ENCODE measurements at places on chromosomes 3 and 15.

DNA sequence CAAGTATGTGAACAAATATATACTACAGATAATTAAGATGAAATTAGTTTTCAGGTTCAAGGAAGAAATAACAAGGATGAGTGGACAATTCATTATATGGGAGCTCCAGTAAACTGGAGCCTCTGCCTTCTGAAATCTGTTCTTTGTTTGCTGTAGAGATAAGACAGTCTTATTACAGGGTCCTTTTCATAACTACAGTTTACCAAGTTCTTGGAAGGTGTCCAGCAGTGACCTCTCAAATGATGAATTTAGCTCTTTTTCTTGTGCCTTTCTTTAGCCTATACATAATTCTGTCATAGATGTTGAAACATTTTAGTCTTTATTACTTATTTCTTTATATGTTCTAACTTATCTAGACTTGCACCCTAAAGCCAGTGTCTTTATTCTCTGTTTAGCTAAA lies 89.7 kb upstream of the GBE1 start:
- DNase-seq, result no peak

DNA sequence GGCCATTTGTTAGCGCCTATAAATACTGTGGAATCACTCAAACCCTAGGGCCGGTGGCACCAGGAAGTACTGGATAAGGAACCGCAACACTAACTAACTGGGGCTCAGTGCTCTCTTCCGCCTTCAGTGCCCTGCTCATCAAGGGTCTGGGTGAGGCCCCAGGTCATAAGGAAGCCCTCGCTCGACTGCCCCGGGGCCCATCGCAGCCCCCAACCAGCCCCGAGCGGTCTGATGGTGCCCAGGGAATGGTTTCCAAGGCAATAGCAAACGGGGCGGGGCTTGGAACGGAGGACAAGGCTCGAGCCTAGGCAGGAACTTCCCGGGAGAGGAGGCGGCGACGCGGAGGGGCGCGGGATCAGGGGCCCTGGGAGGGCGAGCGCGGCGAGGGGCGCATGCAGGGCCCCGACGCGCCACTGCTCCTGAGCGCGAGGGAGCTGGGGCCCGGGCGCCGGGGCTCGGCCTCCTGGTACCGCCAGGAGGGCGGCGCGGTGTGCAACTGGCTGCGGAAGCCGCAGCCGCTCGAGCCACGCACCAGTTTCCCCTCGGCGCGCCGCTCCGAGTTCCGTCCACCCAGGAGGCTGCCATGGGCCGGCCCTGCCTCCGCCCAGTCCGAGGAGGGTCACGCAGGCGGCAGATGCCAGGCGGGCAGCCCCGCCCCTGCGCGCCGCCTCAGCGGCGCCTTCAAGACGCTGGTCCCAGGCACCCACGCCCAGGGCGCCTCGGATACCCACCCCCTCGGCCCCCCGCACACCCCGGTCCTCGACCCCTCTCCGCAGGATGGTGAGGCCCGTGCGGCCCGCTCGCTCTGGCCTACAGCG lies at the start of gene TTLL3:
TSS of gene TTLL3 (plus strand) at position 648 of the 818 bp plus-strand sequence. CDS start 400 bp downstream, outside the sequence.
- DNase-seq, result peak; percentile 68

DNA sequence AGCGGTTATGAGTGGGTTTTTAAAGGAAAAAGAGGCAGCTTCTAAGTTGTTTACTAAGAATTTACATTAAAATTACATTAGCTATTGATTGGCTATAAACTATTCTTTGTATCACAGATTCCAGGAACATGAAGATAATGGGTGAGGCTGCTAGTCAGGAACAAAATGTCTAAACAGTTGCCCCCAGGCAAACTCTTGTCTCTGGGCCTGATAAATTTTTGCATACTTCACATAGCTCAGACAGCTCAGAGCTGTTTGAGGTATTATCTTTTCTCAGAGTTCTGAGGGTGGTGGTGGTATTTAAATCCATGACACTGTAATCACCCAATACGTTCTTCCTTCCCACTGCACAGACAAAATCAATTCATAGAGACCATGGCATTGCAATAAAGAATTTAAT lies 2.1 kb upstream of the HACD2 start:
- DNase-seq, result no peak

GRCh38 chr3:153093629-153094028 lies 68.4 kb upstream of the RAP2B start:
- DNase-seq, result no peak

DNA sequence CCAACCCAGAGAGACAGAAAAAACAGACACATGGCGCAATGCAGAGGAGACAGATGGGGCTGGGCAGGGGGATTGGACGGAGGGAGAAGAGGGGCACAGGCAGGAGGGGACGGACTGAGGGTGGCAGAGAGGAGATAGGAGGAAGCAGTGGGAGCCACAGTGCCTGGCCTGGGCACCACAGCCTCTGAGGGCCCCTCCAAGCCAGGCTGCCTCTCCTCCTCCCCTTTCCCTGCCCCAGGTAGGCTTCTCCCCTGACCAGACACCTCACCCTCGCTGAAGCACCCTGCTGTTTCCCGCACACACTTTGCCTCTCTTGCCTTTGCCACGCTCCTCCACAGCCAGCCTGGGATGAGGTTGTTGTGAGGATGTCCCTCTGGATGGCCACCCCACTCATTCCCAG lies 84.0 kb upstream of the PRR20G start:
- DNase-seq, result no peak

DNA sequence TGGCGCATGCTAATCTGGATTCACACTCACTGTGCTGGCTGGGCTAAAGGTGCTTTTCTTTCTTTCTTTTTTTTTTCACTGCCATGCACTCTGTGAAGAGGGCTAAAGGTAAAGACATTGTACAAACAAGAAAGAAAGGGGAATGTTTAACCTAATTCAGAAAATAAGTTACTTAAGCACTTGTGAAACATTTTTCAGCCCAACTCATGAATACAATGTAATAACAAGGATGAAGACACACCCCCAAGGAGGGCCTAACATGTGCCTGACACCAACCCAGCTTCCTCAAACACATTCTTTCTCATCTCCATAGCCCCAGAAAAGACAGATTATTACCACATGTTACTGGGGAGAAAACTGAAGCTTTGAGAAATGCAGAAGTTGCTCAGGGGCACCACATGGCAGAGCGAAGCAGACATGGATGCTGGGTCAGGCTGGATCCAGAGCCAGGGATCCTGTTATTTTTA lies 5.7 kb downstream of the STIMATE start:
- DNase-seq, result no peak

- DNase-seq, result no peak
These were observed 134.3 kb downstream of the VGLL4 start for GRCh38 chr3:11509173-11510000.

- DNase-seq, result no peak
These were observed 34.0 kb downstream of the DZIP3 start for GRCh38 chr3:108623504-108623903.

GRCh38 chr15:95284933-95285421 lies 1045.5 kb upstream of the NR2F2 start:
- peak; percentile 8 for DNase-seq

GRCh38 chr3:2822611-2823010 lies 287.6 kb downstream of the IL5RA start:
- DNase-seq, result no peak

DNA sequence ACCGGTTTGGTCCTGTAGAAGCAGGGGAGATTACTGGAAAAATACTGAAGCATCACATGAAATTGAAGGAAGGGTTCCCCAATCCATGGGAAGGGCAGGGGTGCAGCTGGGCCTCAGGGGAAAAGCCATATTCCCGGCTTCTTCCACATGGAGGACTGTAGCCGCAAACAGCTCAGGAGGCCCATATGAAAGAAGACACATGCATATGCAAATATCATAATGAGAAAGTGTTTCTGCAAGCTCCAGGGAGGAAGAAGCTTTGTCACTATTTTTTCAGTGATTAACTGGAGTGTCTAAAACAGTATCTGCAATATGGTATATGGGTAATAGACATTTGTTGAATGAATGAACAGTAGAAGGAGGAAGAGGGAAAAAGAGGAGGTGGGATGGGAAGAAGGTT lies 19.1 kb downstream of the DPH3 start:
- DNase-seq, result no peak

DNA sequence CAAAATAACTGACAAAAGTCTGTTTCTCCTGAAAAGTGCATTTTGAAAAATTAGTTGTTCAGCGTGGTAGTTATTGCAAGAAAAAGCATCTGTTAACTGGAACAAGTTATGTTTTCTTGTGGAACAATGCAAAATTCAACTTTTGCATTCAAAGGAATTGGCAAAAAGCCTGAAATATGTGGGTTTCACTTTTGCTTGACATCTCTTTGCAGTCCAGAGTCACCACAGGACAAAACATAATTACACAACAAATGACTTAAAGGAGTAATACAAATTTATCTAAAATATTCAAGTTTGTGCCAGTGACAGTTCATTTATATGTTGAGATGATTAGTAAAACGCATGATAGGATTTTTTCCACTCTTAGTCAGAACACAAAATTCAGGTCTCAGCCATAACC lies 96.3 kb upstream of the P2RY1 start:
- no peak for DNase-seq

DNA sequence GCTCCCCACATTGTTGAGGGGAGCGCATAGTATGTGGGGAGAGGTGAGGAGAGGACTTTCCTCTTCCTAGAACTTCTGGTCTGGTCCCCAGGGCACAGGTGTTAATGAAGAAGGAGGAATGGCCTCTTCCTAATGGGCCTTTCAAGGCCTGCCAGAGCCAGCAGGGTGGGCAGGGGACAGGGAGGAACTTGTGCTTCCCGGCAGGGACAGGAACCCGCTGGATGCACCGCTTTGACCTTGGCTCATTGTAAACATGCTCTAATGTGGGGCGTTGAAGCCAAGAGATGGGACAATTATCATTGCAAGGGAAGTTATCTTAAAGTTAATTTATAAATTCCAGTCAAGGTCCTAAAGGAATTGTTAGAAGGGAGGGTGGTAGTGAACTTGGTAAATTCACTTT lies 21.0 kb upstream of the CHRNB4 start:
- no peak for DNase-seq

DNA sequence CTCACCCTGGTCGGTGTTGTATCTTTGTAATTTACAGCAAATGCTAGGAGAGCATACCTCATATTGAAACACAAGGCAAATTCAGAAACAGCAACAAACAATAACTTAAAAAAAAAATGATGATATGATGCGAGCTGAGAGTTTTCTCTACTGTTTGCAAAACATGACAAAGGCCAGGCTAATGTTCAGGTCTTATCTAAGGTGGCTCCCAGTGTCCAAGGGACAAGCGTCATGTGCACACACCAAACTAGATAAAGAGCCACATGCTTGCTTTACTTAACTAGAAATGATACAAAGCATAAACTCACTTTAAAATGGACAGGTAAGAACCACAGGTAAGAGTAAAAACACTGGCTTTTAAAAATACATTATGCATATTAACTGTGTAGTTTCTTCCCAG lies 375.9 kb downstream of the FOXP1 start:
- DNase-seq, result no peak

GRCh38 chr15:100373942-100374341 lies 32.2 kb upstream of the ADAMTS17 start:
- DNase-seq, result no peak

- DNase-seq, result no peak
These were observed 13.6 kb downstream of the RARRES1 start for GRCh38 chr3:158718490-158719170.

DNA sequence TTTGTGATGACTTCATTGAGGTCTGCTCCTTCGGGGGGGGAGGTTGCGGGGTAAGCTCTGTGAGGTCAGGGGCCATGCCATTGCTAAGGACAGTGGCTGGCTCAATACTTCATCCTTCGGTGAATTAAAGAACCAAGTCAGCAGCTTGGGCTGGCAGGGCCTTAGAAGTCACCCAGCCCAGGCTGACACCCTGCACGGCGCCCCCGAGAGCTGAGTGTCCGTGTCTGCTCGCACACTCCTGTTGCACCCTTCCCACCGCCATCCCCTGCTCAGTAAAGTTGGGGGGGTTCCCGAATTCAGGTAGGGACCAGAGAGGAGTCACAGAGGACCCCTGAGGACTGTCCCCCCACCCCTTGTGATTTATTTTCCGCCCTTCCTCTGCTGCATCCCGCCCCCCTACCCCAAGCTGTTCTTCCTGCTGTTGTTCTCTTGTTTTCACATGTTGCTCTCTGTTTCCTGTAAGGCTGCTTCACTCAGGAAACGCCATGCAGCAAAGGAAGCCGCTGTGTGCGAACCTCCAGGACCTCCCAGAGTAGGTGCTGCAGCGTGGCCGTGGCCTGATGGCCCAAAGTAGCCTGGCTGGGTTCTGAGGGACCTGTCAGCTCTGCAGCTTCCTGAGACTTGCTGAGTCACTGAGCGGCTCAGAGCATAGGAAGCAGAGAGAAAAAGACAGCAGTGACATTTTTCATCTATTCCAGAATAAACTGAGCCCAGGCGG lies 14.4 kb downstream of the EFCC1 start:
- peak; percentile 55 for DNase-seq

- no peak for DNase-seq
These were observed 50.4 kb upstream of the KCNAB1 start for GRCh38 chr3:156070028-156070427.

- no peak for DNase-seq
These were observed 662.4 kb downstream of the FHIT start for GRCh38 chr3:60588806-60589205.

DNA sequence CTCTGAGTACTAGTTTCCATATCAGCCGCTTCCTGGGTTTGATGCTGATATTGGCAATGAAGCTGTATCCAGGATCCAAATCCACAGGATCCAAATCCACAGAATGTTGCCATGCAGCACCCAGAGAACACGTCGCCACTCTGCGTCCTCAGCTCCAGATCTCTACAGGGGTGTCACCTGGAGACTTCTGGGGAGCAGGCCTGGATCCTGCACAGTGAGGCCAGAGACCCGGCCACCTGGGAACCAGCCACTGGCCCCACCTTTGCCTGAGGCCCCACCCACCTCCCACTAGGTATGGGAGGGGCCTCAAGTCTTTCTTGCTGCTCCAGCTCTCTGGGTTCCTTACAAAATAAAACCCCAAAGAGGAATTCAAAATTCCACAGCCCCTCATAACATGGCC lies 123.9 kb downstream of the LRRK1 start:
- no peak for DNase-seq

- no peak for DNase-seq
These were observed 47.6 kb downstream of the IDH2 start for GRCh38 chr15:90054618-90055097.

GRCh38 chr15:65132878-65133547 lies 595 bp downstream of the PDCD7 start:
- DNase-seq, result peak; percentile 41

- DNase-seq, result no peak
These were observed 10.1 kb upstream of the CCDC80 start for GRCh38 chr3:112651071-112651470.

GRCh38 chr15:67880651-67881182 lies 40.9 kb upstream of the RNU6-1 start:
- DNase-seq, result no peak

DNA sequence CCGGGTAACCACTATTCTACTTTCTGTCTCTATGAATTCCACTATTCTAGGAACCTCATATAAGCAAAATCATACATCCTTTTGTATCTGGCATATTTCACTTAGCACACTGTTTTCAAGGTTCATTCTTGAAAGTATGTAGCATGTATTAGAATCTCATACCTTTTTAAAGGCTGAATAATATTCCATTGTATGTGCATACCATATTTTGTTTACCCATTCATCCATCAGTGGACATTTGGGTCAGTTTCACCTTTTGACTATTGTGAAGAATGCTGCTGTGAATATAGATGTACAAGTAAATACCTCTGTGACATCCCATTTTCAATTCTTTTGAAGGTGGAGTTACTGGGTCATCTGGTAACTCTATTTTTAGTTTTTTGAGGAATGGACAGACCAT lies 36.6 kb upstream of the SEC22A start:
- DNase-seq, result no peak

- no peak for DNase-seq
These were observed 148.3 kb downstream of the FEZF2 start for GRCh38 chr3:62225051-62225450.

- DNase-seq, result no peak
These were observed 59.6 kb downstream of the ZBTB20 start for GRCh38 chr3:115087512-115087911.

- no peak for DNase-seq
These were observed 22.1 kb downstream of the GOLGA6A start for GRCh38 chr15:74060251-74060650.

All from stimulated activated CD4-positive, alpha-beta T cell treated with anti-CD3 and anti-CD28 coated beads, Interleukin-15, amount 100 ng/mL, for 24 hours (primary cell).